SIG-M5 (cell line): ENCODE measurements at places on chromosomes 1 and 21.

- DNase-seq, result no peak
Measured at GRCh38 chr1:17979815-17980214, 127.8 kb upstream of the IGSF21 start.

- no peak for DNase-seq
Measured at GRCh38 chr1:232435729-232436128, 194.2 kb downstream of the SIPA1L2 start.

- DNase-seq, result no peak
Measured at GRCh38 chr1:201900476-201900875, 11.8 kb downstream of the SHISA4 start.

GRCh38 chr21:46617267-46618051 is 12.6 kb upstream of the S100B start:
- no peak for DNase-seq

DNA sequence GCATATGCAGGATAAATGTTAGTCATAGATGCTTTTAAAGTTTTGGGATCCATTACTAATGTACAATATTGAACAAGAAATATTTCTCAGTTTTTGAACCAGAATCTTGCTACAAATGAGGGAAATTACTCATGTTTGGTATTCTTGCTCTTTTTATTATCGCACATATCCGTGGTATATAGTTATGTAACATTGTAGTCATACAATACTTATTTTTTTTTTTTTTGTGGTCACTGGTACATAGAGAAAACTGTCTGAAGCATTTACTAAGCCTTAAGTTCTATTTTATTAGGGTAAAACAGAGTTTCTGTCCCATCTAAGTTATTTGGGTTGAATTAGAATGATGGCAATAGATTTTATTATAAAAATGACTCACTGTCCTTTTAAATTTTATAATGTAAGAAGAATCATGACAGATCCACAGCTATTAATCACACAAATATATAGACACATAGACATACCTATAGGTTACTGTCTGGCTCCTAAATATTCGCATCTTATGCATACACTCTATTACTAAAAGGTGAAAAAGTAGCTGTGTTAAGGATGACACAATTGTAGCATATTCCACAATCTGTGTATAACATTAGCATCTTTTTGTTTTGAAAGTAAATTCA is 18.0 kb upstream of the PRKAA2 start:
- no peak for DNase-seq

DNA sequence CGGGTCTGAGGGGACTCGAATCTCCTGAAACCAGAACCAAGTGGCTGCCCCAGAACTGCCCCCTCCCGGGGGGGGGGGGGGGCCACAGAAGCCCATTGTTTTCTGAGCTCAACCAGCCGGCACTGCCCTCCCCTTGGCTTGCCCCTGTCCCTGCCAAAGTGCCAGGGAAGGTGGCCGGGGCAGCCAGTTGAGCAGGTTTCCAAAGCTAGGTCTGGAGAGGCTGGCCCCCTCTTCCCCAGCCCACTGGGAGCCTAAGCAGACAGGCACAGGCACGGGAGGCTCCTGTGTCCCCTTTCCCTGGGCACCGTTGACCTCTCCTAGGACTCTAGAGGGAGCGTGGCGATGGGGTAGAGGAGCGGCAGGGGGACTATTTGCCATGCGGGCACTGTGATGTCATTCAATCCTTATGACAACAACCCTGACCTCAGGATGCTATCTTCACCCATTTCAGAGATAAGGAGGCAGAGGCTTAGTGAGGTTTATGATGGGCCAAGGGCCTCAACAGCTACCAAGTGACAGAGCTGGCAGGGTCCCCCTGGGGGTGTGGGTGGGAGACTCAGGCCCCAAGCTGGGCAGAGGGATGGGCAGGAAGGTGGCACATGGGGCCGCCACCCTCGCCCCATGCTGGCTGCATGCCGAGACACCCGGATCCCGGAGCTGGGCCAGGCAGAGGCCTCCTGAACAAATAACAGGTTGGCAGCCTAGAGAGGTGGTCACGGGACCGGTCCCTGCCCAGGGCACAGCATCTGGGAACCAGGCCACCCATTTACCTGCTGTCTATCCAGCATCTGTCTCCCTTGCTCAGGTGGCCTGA is 35.0 kb downstream of the RAP1GAP start:
- DNase-seq, result no peak

DNA sequence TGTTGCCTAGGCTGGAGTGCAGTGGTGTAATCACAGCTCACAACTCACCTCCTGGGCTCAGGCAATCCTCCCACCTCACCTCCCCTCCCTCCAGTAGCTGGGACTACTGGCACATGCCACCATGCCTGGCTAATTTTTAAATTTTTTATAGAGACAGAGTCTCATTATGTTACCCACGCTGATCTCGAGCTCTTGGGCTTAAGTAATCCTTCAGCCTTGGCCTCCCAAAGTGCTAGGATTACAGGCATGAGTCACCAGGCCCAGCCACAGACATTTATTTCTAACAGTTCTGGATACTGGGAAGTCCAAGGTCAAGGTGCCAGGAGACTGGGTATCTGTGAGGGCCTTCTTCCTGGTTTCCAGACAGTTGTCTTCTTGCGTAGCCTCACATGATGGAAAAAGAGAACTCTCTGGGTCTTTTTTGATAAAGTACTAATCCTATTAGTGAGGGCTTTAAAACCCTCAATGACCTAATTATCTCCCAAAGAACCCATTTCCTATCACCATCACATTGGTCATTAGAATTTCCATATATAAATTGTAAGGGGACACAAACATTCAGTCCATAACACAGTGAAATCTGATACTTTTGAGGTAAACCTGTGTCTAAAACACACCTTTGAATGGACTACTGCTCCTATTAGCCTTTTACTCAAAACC is 67.9 kb downstream of the PHACTR4 start:
- no peak for DNase-seq

- no peak for DNase-seq
Measured at GRCh38 chr1:86965827-86966182, 51.4 kb downstream of the HS2ST1 start.

GRCh38 chr1:182050481-182051448 is 10.7 kb downstream of the ZNF648 start:
- no peak for DNase-seq

GRCh38 chr1:1779320-1779675 is 1.0 kb upstream of the NADK start:
- no peak for DNase-seq

GRCh38 chr1:175687622-175688415 is 55.6 kb downstream of the TNR start:
- no peak for DNase-seq

GRCh38 chr1:75792091-75792490 is 4.6 kb upstream of the MSH4 start:
- DNase-seq, result no peak

DNA sequence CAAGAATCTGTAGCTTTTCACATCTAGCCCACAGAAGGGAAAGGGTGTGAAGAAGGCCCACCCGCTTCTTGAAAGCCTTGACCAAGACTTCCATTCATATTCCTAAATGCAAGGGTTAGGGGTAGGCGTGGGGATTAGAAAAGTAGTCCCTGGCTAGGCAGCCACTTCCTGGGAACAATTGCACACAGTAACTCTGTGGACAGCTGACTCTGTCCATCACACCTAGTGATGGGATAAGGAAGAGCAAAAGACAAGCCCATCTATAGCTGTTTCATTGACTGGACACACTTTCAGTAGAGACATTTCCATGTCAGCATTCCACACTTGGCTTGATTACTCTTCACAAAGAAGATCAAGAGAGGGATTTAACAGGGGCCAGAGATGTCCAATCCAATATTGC is 294.2 kb downstream of the PBX1 start:
- DNase-seq, result no peak

DNA sequence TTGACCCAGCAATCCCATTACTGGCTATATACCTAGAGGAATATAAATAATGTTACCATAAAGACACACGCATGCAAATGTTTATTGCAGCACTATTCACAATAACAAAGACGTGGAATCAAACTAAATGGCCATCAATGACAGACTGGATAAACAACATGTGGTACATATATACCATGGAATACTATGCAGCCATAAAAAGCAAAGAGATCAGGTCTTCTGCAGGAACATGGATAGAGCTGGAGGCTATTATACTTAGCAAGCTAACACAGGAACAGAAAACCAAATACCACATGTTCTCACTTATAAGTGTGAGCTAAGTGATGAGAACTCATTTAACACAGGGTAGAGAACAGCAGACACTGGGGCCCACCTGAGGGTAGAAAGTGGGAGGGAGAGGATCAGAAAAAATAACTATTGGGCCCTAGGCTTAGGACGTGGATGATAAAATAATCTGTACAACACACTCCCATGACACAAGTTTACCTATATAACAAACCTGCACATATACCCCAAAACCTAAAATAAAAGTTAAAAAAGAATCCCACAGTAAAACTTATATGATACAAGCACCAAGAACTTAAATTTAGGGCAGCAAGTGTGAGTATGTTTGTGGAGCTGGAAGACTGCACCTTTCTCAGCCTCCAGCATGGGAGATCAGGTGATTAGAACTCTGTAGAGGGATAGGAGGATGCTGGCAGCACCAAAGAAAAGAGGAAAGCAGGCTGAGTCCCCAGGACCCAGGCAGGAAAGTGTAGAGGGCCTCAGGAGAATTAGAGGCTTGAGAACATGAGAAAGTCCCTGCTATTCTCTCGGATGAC is 320.8 kb upstream of the USP24 start:
- DNase-seq, result no peak

- DNase-seq, result peak; percentile 83
Measured at GRCh38 chr1:157403203-157403602, 149.1 kb downstream of the FCRL5 start.
